ENCODE measurements at places on chromosomes 1 and 21. TPM values are rescaled to one million over a fixed set of nuclear protein-coding genes. Genes with fewer than 3 reads are reported as not detected.

The SLFNL1 gene
- polyA plus RNA-seq = not detected

DNA sequence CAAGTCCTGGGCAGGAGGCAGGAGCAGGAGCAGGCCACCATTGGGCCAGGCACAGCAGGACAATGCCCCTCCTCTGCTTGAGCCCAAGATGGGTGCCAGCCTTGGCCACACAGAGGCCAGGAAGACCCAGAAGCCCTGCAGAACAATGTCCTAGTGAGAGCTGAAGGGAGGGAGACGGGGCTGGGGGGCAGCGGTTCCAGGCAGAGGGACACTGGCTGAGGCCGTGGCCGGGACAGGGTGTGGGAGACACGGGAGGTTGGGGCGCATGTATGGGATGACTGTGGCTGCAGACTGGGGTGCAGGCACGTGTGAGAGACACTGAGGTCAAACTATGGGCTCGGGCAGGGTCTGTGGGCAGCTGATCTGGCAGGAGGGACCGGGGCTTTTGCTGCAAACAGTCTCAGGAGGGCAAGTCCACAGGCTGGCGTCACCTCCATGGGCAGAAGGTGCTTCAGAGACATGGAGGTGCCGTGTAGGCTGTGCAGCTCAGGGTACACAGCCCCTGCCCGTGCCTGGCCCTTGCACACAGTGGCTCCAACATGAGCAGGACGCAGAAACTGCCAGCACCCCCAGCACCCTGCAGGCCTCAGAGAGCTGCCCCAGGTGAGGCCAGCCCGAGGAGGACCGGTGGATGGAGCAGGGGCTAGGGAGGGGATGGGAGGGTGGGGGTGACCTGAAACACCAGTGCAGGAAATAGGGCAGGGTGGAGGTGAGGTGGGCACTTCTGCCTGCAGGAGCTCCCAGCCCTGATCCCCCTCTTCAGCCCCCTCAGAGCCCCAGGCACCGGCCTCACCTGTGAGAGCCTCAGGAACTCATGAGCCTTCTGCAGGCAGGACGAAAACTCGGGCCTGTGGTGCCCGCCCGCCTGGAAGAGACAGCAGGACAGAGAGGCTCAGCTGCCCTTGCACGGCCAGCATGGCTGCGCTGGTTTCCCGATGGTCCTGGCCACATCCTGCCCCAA lies 19.5 kb downstream of the LSS start:
- no peak for DNase-seq

The WDR64 gene
- polyA plus RNA-seq = not detected

DNA sequence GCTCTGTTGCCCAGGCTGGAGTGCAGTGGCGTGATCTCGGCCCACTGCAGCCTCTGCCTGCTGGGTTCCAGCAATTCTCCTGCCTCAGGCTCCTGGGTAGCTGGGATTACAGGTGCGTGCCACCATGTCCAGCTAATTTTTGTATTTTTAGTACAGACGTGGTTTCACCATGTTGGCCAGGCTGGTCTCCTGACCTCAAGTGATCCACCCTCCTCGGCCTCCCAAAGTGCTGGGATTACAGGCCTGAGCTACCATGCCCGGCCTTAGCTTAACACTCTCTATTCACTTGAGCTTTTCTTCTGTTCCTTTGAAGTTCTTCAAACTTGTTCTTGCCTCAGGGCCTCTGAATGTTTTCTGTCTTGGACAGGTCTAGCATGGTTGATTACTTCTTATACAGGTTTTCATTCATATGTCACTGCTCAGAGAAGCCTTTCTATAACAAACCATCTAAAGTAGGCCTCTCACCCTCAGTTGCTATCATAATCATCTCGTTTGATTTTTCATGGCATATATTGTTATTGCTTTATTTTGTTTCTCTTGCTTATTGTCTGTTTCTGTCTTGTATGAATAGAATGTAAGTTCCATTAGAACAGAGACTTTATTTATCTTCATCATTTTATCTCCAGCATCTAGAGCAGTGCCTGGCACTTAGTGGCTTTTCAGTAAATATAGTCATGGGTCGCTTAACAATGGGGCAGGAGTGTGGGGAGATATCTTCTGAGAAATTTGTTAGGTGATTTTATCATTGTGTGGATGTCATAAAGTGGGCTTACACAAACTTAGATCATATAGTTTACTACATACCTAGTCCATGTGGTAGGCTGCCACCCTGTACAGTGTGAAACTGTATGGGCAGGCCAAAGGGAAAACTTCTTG lies 12.1 kb downstream of the OSBPL9 start:
- DNase-seq = no peak

The SIM2 gene
- 4.6 TPM for polyA plus RNA-seq

The C8A gene
- not detected for polyA plus RNA-seq

DNA sequence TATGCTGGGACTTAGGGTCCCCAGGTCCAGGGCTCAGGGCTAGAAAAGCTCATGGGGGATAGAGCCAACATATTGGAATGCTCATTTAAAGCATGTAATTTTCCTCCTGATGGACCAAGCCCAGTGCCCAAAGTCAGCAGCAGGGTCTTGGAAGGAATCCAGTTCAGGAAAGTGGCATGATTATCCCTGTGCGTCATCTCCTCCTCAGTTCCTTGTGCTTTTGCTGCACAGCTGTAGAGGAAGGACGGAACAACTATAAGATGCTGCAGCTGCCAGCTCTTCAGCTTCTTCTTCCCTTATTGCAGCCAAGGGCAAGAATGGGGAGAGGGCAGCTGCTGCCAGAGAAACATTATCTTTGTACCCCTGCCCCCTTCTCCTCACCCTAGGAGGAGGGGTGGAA lies 58.4 kb downstream of the OVGP1 start:
- no peak for DNase-seq

DNA sequence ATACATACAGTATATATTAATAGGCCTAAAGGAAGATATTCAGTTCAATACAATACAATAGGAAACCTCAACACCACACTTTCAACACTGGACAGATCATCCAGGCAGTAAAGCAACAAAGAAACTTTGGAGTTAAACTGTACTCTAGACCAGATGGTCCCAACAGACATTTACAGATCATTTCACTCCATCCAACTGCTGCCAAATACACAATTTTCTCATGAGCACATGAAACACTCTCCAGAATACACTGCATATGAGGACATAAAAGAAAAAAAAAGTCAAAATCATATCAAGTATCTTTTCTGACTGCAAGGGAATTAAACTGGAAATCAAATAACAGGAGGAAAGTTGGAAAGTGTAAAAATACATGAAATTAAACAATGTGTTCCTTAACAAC lies 607.5 kb upstream of the BRINP3 start:
- peak; percentile 23 for DNase-seq

DNA sequence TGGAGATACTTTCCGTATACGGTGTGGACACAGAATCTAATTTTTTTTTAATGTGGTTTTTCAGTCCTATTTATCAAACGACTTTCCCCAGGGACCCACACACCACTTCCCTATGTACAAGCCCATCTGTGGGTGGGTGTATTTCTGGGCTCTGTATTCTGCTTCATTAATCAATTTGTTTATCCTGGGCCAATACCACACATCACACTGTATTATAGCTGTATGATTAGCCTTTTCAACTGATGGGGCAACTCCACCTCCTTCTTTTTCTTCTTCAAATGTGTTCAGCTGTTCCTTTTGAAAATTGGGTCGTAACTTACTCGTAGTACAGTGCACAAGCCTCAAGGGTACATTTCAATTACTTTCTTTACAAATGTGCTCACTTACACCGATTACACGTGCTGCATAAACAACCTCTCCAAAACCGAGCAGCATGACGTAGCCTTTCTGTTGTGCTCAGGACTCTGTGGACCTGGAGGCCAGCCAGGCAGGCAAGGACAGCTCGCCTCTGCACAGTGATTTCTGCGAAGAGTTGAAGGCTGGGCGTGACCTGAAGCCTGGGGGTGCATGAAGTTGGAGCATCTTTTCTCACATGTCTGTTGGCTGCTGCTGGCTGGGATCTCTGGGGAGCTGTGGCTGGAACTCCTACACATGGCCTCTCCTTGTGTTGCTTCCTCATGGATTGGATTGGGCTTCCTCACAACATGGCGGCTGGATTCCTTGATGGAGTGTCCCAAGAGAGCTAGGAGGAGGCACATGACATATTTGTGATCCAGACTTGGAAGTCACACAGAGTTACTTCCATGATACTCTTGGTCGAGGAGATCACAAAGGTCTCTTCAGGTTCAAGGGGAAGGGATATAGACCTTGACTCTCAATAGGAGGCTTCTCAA lies 126.5 kb downstream of the CRYAA start:
- no peak for DNase-seq

- no peak for DNase-seq
Measured at GRCh38 chr1:92087542-92087941, 7.4 kb downstream of the BTBD8 start.

GRCh38 chr1:43986712-43987111 lies 4.7 kb upstream of the CCDC24 start:
- DNase-seq = no peak

The PSRC1 gene
- 12.6 TPM for polyA plus RNA-seq

DNA sequence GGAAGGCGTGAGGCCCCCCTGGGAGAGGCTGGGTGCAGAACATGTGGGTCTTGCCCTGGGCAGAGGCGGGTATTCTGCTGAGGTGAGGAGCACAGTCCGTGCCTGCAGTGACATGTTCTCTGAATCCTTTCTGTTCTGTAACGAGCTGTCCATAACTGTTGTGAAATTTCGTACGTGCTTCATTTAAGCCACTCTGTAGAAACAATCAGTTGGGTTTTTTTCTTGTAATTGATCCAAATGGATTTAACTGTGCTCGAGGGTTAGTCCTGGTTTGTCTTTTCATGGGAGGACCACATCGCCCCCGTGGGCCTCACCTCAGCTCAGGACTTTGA lies 45.4 kb upstream of the DIP2A start:
- no peak for DNase-seq

The PRDX6 gene
- 498 TPM for polyA plus RNA-seq

GRCh38 chr1:9689971-9690381 lies 38.4 kb downstream of the PIK3CD start:
- DNase-seq = no peak

DNA sequence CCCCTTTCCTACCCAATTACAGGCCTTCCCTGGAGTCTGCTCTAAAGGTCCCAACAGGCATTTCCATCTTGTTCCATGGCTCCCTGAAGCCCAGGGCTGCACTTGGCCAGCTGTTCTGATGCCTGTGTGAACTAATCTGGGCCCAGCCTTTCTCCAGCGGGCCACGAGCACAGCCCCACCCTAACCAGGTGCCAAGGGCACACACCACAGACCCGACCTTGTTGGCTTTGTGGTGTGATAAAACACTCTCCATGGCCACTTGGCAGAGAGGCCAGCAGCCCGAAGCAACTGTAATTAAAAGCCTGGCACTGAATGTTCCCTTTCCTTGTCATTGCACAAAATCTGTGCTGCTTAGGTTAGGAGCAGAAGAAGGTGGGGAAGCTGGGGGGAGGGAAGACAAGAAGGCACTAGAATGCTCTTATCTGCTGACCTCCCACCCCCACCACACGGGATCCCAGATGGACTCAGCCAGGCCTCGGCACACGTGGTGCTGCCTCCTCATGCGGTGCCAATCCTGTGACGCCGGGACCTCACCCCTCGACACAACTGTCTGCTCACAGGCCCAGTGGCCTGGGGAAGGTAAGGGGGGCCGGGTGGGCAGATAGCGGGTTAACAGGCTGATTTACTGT lies 9.9 kb downstream of the HCRTR1 start:
- no peak for DNase-seq

DNA sequence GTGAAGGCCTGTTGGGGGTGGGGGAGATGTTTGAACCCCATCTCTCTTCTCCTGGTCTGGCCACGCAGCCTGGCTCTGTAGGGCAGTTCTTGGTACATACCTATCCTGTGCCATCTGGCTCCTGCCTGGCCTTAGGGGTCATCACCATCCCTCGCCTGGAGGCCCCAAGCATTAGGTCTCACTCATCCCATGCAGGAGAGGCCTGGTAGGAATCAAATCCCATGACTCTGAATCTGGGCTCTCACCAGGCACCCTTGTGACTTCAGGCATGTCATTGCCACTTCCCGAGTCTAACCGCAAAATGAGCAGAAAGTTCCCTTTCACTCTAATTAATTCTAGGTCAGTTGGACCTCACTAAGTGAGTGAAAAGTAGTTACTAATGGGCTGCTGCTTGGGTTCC lies 37.2 kb downstream of the ETNK2 start:
- DNase-seq = no peak

DNA sequence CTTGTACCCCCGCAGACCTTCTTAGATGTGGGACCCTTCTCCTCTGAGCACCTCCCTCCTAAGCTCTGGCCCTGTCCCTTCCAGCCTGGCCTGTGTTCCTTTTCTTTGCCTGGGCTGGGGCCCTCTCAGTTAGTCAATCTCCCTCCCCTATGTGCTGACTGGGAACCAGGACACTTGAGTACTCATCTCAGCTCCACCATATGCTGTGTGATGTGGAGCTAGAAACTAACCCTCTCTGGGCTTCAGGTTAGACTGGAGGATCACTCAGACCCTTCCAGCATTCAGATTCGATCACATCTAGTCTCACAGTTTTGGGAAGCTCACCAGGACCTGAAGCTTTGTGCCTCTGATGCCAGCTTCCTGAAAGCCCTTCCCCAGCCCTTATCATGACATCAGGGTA lies 40.6 kb downstream of the TRIM62 start:
- DNase-seq = no peak

Data from muscle of arm (tissue), 14 donors.